Chondrocyte (in vitro differentiated cells): ENCODE measurements at places on chromosomes 12 and 14.

- no peak for DNase-seq
These were observed 319.0 kb downstream of the FOXG1 start for GRCh38 chr14:29085546-29085945.

DNA sequence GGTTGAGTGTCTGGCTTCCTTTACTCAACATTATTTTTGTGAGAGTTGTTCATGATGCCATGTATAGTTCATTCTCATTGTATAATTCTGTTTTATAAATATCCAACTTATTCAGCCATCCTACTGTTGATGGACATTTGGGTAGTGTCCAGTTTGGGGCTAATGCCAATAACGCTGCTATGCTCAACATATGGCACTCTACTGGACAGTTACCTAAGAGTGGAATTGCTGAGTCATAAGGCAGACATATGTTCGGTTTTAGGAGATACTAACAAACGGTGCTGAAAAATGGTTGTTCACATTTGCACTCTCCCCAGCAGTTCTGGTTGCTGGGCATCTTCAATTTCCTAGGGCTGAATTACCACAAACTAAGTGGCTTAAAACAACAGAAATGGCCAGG is 28.7 kb upstream of the P2RX4 start:
- no peak for DNase-seq

GRCh38 chr12:13596714-13597113 is 384.7 kb downstream of the GRIN2B start:
- DNase-seq: no peak

DNA sequence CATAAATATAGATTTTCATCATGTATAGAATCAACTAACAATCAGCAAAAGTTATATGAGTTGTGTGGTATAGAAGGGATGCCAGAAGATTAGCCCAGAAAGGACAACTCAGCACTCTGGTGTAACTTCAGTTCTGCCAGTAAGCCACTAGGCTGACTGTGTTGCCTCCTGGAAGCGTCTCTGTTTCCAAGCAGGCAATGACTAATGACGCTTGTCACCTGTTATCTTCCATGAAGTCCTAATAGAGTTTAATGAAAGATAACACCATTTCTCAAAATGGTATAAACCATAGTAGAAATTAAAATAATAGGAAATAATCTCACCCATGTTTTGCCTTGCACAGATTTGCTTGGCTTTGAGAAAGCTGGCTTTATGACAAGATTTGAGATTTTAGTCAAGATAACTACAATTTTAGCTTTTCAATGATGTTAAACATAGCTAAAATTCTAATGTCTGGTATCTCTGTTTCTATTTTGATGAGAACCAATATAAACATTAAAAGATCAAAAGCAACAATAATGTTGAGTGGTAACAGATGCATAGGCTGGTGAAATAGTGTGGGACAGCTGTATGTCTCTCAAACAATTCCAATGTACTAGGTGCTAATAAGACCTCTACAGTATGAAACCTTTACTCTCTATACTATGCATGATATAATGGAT is 9.0 kb upstream of the RNU6-7 start:
- no peak for DNase-seq

DNA sequence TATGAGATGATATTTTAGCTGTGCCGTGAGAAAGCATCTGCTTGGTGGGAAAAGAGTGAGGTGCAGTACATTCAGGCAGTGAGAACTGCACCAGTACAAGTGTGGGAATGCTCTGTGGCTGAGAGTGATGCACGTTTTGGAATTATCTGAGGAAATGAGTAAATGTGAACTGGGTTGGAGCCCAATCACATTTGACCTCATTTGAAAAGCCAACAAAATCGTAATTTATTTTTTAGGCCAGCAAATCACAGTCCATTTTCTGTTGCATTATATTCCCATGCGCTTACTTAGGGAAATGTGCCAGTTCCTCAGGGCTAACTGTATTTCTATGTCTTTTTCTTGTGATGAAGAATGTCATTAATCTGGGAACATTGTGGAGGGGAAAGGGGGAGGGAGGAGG is 77.3 kb downstream of the SNAPC1 start:
- DNase-seq: no peak

DNA sequence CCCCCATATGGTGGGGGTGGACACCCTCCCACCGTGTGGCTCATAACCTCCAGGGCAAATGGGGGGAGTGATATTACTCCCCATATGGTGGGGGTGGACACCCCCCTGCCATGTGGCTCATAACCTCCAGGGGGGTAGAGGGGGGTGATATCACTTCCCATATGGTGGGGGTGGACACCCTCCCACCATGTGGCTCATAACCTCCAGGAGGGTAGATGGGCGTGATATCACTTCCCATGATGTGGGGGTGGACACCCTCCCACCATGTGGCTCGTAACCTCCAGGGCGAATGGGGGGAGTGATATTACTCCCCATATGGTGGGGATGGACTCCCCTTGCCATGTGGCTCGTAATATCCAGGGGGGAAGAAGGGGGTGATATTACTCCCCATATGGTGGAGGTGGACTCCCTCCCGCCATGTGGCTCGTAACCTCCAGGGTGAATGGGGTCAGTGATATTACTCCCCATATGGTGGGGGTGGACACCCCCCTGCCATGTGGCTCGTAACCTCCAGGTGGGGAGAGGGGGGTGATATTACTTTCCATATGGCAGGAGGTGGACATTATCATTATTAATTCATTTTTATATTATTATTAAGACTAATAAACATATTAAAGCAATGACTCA is 51.2 kb upstream of the OXA1L start:
- DNase-seq: no peak
